ENCODE measurements at places on chromosomes 5 and 9.

DNA sequence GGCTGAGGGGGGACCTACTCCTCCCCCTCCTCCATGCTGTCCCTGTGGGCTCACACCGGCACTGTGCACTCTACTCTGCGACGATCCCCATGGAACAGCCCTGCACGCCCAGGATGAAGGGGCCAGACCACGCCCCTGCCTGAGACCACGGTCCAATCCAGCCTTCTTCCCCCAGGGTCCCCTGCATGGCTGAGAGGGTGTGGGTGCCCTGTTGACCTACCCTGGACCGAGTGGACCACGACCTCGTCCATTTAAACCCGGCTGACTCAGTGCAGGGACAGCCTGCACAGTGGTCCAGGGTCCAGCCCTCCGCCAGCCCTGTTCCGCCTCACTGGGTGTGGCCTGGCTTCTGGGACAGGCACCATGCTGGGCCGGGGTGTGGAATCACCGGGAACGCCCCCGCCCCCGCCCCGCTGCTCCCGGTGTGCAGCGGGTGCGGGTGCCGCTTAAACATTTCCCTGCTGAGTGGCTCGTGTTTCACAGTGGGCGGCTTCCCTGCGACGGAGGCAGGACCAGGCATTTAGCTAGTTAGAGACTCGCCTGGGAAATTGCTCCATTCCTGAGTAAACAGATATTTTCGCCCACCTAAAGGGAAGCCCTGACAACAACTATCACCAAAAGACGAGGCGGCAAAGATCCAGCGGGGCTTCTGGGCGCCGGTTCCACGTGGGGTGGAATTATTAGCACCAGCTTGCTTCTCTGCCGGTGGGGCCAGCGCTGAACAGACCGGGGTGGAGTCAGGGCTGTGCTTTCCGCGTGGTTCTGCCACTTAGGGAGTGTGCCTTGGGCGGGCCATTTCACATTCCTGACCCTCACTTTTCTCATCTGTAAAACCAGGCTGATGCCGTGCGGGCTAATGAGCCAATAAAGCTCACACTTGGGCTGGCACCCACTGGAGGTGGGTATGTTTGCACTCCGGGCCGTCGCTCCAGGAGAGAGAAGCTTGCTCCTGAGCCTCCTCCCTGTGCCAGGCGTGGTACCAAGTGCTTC lies 22.6 kb downstream of the DBH start:
- DNase-seq: no peak

DNA sequence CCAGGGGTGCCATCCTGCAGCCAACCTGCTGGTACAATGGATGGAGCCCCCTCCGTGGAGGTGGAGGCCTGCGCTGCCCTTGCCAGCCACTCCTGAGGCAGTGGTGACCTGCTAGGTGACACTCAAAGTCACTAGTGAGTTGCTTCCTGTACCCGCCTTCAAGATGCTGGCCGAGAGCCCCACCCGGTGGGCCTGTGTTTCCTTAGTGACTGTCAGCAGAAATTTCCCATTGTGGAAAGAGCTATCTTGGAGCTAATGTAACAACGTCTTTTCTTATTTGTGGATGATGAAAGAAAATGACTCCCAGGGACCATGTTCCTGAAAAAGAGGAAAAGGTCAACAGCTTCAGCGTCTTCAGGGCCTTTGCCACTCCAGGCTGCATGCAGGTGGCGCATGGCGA lies 117.0 kb upstream of the BOD1 start:
- DNase-seq: no peak

DNA sequence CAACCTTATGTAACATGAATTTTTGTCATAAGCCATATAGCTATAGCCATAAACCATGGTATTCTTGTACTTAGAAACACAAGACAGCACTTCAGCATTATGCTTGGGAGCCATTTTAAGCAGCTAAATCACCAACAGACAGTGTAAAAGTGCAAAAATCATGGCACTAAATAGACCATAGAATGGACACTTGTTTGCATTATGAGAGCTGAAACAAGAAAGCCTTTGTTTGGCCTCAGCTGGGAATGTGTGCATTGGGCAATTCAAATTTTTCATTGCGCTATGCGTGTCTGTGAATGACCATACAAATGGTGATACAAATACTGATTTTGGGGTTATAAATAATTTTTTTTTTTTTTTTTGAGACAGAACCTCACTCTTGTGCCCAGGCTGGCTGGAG lies 23.7 kb downstream of the KDM4C start:
- DNase-seq: no peak

DNA sequence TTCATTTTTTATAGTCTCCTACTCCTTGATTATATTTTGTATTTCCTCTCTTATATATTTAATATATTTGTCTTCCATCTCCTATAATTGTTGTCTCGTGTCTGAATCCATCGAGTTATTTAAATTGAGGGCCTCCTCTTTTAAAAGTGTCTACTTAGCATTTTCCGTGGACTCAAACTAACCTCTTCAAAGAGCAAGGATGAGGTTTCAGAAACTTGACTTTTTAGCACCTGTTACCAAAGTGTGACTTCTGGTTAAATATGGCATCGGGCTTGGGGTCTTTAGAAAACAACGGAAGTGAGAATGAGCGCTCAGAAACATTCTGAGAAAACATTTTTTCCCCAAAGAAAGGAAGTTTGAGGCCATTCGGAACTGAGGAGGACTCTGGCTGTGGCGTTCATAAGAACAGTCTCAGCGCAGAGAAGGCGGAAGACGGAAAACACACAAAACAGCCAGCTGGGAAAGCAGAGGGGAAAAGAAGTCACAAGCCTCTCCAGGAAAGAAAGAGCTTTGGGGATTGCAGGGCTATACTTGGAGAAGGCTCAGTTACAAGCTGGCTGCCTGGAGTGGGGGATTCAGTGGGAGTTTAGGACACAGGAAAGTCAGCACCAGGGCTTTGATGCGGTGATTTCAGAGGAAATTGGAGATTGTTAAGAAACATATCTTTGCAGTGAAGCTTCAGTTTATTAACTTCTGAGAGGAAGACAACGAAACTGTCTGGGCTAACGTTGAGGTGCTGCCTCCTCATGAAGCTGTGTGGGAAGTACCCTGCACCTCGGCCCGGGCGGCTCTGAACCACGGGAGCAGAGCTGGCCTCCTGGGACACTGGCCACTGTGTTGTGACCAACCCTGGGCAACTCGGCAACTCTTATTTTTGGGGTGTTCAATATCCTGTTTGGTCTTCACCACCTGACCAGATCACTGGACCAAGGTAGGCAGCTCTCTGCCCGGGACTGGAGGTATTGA lies 25.1 kb upstream of the IRX2 start:
- DNase-seq: no peak

DNA sequence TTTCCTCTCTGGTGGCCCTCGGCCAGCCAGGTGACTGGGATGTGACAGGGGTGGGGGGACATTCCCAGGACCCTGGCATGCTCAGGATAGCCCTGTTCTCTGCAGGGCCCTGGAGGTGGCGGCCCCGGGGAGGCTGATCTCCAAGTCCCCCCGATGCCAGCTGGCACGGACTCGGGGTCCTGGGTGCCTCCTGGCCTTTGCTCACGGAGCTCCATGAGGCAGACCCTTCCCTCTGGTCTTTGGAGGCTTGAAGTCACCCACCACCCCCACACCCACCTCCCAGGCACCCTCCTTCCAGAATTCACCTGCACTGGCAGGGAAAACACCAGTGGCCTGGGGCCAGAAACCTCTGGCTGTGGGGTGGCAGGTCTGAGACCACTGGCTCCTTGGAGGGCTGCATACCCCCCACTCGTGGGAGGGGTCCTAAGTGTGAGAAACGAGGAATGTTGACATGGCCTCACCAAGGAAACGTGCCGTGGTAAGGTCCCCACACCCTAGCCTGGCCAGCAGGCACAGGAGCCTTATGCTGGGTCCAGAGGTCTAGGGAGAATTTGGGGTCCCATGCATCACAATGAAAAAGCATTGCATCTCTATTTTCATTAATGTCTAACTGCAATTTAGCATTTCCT lies 130.8 kb upstream of the FAM120A start:
- no peak for DNase-seq

- DNase-seq: no peak
Measured at GRCh38 chr9:84937581-84937980, 268.1 kb downstream of the NTRK2 start.

GRCh38 chr5:142544946-142545649 lies 140.8 kb downstream of the FGF1 start:
- DNase-seq: no peak

Measured in activated CD8-positive, alpha-beta memory T cell treated with anti-CD3 and anti-CD28 coated beads for 4 hours (primary cell).